ENCODE measurements at places on chromosomes 3 and 15.

GRCh38 chr3:127458696-127459604 lies 131.6 kb downstream of the TPRA1 start:
- DNase-seq, result no peak

- no peak for DNase-seq
Observed at GRCh38 chr15:34613997-34614396, 30.5 kb upstream of the GOLGA8B start.

- DNase-seq, result no peak
Observed at GRCh38 chr3:61448378-61448777, 113.0 kb upstream of the PTPRG start.

- no peak for DNase-seq
Observed at GRCh38 chr3:150376001-150376848, 31.9 kb upstream of the TSC22D2 start.

DNA sequence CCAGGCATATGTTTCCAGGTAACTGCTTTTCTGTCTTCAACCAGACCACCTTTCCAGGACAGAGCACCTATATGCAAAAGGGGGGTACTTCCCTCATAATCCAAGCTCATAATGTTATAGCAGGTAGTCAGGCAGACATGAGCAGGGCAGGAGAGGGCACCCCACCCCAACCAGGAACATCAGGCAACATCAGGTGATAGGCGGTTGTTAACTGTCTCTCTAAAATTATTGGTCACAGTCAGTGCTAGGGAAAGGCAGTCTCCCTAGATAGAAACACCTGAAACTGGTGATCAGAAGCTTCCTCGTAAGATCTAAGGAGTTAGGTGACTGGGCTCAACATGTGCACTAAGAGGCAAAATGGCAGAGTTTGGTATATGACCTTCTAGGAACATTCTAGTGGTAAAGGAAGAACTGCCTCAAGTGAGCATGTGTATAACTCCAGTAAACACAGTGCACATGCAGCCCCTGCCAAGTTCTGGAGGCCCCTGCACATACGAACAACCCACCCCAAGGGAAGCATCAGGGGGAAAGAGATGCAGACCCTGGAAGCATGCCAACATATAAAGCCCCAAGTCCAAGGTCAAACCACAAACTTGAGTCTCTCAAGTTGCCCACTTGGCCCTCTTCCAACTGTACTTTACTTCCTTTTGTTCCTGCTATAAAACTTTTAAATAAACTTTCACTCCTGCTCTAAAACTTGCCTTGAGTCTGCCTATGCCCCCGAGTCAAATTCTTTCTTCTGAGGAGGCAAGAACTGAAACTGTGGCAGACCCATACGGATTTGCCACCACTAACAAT lies 270.9 kb downstream of the ULK4 start:
- no peak for DNase-seq

- DNase-seq, result no peak
Observed at GRCh38 chr3:114446600-114446999, 152.8 kb downstream of the TIGIT start.

DNA sequence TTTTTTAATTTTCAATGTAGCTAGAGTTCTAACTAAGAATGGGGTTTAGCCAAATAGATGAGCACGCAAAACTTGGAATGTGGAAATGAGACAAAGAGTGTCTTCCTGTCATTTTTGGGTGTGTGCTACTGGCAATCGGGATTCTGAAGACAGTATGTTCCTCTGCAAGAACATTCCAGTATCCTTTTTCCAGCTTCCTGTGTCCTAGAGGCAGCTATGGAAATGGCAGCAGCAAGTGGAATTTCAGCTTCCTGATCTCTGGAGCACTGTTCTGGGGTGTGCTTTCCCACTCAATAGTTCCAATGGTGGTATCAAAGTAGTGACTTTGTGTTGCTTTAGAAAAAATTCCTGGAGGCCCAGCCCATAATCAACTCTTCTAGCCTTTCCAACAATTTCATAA lies 642.9 kb upstream of the KCNMB2 start:
- DNase-seq, result no peak
